CD4-positive, alpha-beta T cell treated with Interleukin-17A for 1 hour (primary cell): ENCODE measurements at places on chromosomes 1 and 21.
A peak's percentile ranks its signal among the peaks of the same experiment; 100 is the strongest.

DNA sequence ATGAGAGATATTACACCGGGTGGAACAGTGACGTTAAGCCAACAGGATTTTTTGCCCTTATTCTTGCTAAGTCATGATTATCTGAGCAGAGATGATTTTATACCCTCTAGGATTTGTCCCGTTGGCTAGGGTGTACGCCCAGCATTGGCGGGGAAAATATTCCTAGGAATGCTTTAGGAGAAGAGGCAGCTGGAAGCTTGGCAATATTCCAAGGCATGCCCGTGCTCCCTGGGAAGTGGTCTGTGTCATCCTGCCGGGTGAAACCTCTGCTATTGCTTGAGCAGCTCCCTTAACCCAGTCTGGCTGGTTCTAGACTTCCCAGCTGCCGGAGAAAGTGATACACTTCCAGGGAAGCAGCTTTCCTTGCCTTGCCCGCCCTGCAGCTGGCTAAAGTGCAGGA lies 16.2 kb downstream of the CHRNB2 start:
- no peak for DNase-seq

DNA sequence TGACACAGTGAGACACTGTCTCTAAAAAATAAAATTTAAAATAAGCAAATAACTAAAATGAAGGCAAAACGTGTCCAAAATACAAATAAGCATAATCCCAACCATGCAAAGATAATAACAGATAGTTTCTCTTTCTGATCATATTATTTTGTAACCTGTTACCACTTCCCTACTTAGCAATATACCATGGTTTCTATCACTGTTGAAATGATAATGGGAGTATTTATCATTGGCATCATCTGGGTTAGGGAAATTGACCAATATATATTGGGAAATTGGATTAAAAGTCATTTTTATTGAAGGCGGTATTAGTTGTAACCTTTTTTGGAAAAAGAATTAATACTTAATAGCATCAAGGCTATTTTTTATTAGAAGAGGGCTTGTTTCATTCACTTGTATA lies 47.0 kb downstream of the USP25 start:
- DNase-seq, result no peak

GRCh38 chr1:20491866-20492265 lies 5.9 kb upstream of the CAMK2N1 start:
- no peak for DNase-seq

DNA sequence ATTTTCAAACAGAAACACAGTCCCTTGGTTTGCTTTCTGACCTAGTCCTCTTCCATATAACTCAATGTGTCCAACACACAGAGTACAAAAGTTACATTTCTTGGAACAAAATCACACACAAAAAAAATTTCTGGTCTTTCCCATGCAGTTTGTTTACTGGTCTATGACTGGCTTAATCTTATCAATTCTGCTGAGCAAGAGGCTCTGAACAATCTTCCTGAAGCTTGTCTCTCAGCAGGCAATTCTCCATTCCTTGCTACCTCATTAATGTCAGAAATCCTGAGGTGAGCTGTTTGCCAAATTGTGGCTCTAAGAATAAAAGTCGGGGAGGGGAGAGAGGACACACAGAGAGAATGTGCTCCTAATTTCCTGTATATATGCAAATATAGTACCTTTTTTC lies 423.6 kb downstream of the HLX start:
- DNase-seq, result no peak

- DNase-seq, result peak; percentile 56
Observed at GRCh38 chr1:12618965-12619791, 1.2 kb upstream of the DHRS3 start.

DNA sequence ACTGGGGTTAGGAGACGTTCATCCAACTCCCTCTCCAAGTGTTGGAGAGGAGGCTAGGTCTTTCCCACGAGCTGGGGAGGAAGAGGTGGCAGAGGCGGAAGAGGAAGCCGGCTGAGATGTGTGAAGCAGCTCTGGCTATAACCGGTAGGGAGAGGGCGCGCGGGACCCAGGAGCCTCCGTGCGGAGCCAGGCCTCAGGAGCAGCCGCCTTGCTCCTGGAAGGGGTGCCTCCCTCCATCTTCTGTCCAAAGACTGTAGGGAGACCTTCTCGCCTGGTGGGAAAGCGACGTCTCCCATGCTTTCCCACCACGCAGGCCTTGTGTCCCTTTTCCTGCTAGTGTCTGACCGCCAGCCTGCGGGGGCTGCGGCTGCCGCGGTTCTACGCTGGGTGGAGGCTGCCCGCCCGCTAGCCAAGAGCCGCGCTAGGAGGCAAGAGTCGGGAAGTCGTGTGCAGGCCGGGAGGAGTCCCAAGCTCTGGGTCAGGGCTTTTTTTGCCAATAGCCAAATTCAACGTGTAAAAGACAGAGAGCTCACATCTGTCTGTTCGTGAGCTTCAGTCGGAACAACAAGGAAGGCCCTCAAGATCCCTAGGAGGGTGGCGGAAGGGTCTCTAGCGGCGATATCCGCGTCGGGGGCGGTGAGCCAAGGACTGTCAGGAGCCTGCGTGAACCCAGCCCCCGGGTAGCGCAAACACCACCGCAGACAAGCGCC lies 8.4 kb upstream of the NBPF11 start:
- DNase-seq, result no peak
